ENCODE measurements at places on chromosomes 5 and 9. TPM values are rescaled to one million over a fixed set of nuclear protein-coding genes. Genes with fewer than 3 reads are reported as not detected.

CSF2 gene
- total RNA-seq = not detected

PLPPR1 gene
- 4.7 TPM for total RNA-seq

SMIM33 gene
- total RNA-seq = not detected

CEL gene
- 3.5 TPM for total RNA-seq

FOXI1 gene
- not detected for total RNA-seq

PTPDC1 gene
- 10.1 TPM for total RNA-seq

VCP gene
- total RNA-seq = 374 TPM

DNA sequence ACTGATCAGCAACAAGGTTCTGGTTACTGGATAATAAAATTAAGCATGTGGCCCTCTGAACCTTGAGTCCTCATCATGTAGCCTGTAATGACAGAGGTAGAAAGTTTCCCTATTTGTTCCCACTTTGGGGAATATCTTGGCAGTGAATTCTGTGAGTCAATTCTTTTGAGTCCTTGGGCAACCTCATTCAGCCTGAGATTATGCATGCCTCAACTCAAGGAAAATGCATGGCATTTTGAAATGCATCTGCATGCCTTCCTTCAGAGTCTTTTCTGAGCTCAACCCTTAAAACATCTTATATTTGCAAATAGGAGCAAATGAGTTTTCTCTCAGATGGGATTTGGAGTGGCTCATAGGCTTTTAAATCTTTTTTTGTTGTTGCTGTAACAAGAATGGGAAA is 218.1 kb upstream of the CD180 start:
- DNase-seq = no peak

DNA sequence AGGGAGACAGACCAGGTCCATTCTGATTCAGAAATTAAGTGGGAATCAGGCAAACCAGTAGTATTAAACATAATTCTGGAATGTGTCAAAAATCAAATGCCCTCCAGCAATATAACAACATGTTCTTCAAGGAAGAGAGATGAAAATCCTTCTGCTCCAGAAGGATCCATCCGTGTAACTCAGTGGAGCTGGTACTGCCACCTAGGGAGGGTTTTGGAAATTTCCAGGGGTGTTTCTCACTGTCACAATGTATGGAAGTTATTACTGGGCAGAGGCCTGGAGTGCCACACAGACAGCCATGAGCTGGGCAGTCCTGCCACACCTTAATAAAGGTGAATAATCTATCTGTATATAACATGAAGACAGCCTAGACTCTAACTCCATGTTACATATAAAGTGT is 87.5 kb downstream of the TTLL11 start:
- no peak for DNase-seq

DNA sequence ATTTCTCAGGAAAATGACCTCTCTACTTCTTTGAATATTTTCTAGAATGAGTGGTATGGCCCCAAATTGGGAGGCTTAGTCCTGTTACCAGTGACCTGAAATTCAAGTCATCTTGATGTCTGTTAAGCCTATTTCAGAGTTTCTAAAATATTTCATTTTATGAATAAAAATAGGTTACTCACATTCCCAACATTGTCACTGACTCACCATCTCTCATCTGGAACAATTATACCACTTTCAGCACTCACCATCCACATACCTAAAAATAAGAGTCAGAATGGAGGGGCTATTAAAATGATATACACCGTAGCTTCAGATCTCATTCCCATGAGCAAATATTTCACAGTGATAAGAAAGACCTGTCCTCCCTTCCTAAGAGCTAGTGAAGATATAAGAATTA is 71.8 kb downstream of the KIAA1958 start:
- no peak for DNase-seq

- DNase-seq = no peak
Measured at GRCh38 chr5:20972419-20972925, 984.5 kb upstream of the CDH18 start.

DNA sequence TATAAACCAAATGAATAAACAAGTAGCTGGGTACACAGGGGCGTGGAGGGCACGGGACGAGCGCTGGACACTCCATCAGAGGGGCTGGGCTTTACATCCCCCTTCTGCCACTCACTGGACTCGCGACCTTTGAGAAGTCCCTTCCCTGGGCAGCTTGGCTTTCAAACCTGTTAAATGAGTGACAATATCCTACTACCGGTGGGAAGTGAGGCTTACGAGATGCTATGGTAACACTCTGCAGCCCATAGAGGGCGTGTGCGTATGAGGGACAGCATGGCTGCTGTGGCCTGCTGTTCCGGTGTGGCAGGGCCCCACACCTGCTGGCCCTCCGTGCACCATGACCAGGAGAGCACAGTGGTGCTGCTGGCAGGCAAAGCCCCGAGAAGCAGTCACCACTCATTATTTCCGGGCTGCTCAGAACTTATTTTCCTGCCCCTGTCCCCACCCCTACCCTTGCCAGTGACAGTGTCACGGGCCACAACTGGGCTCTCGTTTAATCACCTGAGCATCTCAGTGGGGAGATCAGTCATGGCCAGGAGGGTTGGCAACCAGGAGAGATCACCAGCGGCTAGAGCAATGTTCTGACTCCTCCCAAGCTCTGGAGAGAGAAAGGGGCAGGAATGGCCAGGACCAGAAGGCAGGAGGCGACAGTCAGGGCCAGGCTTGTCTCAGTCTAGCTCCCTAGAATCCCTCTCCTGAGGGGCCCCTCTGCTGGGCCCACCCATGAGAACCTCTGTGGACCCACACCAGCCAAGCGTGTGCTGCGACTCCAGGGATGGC is 10.5 kb downstream of the CLTB start:
- DNase-seq = no peak

Data from neural crest cell (in vitro differentiated cells).